ENCODE measurements at places on chromosomes 11 and 22.

GRCh38 chr11:130426223-130426836, 2.1 kb downstream of the ADAMTS8 start:
- DNase-seq, result no peak

DNA sequence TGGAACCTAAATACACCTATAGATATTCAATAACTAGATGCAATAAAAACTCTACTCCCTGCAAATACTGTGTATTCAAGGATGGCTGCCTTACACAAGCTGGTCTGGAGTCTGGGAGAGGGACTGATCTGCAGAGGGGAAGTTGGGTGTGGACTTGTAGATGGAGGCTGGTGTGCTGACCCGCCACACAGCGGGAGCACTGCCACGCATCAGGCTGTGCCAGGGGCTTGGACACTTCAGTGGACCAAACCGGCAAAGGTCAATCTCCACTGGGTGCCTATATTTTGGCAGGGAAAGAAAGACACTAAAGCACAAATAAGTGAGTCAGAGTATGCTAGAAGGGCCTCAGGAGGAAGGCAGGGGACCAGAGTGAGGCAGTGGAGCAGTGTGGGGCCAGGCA, 2.1 kb upstream of the SHANK3 start:
- DNase-seq, result no peak

- DNase-seq, result no peak
Measured at GRCh38 chr22:23750367-23750713, 572 bp downstream of the ZNF70 start.

DNA sequence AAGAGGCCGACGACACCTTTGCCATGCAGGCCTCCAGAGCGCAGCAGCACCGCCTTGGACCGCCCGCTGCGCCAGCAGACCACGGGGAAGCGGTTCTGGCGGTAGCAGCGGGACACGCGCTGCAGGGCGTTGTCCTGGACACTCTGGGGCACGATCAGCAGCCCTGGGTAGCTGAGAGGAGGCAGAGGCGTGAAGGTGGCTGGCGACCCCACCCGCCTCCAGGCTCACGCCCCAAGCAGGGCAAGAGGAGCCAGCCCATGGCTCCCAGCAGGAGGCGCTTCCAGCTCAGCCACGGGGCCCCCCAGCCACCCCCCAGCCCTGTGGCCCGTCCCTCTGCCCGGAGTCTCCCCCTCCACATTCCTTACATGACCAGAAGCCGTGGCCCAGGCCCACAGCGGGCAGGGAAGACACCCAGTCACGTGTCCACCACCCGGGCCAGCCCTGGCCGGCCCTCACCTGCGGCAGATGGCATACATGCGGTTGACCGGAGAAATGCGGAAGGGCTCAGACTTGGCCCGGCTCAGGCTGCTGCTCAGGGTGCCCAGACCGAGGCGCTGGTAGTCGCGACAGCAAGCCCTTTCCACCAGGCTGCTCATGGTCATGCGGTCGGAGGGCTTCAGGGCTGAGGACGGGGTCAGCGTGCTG, 15.2 kb downstream of the SBF1 start:
- DNase-seq, result no peak

- DNase-seq, result peak; percentile 43
Measured at GRCh38 chr11:62353841-62354240, 16.6 kb downstream of the ASRGL1 start.

DNA sequence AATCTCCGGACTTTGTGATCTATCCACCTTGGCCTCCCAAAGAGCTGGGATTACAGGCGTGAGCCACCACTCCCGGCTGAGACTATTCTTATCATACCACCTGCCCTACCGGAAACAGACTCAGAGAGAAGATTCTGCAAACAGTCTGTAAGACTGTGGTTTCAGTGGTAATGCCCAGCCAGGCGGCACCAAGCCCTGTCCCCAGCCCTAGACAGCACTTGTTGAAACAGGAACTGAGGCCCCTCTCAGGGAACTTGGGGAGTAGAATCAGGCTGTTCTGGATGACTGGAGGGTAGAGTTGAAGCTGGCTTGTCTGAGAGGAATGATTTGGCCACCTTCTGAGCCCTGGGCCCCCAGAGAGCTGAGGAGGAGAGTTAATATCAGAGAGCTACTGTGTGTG, 1.3 kb upstream of the INSC start:
- peak; percentile 5 for DNase-seq

GRCh38 chr11:13145461-13145860, 132.1 kb upstream of the BMAL1 start:
- DNase-seq, result no peak

DNA sequence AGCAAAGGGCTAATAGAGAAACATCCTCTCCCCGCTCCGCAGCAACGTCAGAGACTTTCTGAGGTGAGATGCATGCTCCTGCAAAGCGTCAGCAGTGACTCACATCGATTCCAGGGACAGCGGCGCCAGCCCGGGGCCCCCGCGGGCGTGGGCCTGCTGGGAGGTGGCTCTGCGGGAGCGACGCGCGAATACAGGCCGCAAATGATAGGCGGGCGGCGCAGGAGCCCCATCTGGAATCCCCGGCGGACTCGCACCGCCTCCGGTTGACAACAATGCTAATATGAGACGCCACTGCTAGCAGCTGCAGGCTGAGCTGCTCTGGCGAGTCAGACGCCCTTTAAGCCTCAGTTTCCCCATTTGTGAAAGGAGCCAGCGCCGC, 557 bp downstream of the RANGAP1 start:
- no peak for DNase-seq

Data from DMS79 (cell line).